ENCODE measurements at places on chromosomes 4 and X.

GRCh38 chr4:34181891-34182290, 2062.4 kb downstream of the ARAP2 start:
- DNase-seq: no peak

- DNase-seq: no peak
Observed at GRCh38 chr4:181690498-181690897, 552.7 kb upstream of the TENM3 start.

GRCh38 chr4:4267981-4268380, 20.0 kb upstream of the TMEM128 start:
- DNase-seq: no peak

DNA sequence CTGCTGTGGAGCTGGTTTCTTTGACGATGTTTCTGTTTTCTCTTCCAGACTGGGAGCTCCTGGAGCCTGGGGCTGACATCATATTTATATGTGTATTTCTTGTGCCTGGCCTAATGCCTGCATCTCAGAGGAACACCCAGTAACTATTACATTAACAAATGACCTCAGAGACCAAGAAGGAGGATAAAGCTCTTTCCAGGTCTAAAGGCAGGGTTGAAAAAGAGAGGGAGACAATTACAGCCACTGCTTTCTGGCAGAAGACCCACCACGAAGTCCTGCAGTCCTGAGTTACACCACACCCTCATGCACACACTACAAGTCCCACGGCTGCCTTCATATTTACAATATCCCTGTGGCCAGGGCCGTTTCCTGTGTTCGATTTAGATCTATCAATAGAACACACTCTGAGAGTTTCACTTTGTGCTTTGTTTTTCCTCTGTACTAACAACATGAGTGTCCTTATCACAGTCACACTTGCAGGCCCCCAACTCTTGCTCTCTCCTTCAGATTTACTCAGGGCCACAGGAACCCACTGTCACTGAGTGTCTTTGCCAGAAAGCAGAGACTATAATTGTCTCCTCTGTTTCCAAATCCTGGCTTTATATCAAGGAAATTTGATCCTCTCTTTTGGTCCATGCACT, 535.5 kb downstream of the MID1IP1 start:
- no peak for DNase-seq

DNA sequence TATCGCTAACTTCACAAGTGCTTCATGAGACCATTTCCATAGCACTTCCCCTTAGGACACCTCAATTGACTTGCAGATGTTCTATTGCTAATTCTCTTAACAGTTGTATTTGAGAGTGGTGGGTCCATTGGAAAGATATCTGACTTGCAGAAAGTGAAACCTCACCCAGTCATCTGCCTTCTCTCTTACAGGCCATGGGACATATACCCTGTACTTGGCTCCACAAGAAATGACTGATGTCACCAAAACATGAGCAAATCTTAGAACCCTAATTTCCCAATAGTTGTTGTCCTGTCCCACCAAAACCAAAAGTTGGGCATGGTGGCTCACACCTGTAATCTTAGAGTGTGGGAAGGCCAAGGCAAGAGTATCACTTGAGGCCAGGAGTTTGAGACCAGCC, 101.9 kb upstream of the MAML3 start:
- DNase-seq: no peak

- DNase-seq: no peak
Observed at GRCh38 chrX:150143721-150144440, 205.6 kb upstream of the EOLA2 start.

DNA sequence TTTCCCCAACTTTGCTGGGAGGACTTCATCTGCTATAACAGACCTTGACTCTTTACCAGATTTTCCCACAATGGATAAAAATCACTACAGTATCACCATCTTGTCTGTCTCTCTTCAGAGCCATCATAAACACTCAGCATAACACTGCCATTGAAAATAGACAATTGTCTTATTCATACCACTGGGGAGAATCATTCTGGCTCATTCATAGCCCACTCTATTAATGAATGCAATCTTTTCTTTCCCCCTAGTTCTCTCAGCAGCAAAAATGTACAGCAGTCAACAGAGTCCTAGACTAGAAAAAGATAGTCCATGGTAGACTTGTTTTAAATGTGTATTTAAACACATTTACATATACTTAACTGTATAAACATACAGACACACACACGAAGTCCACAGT, 19.2 kb downstream of the SLC9A7 start:
- DNase-seq: no peak

DNA sequence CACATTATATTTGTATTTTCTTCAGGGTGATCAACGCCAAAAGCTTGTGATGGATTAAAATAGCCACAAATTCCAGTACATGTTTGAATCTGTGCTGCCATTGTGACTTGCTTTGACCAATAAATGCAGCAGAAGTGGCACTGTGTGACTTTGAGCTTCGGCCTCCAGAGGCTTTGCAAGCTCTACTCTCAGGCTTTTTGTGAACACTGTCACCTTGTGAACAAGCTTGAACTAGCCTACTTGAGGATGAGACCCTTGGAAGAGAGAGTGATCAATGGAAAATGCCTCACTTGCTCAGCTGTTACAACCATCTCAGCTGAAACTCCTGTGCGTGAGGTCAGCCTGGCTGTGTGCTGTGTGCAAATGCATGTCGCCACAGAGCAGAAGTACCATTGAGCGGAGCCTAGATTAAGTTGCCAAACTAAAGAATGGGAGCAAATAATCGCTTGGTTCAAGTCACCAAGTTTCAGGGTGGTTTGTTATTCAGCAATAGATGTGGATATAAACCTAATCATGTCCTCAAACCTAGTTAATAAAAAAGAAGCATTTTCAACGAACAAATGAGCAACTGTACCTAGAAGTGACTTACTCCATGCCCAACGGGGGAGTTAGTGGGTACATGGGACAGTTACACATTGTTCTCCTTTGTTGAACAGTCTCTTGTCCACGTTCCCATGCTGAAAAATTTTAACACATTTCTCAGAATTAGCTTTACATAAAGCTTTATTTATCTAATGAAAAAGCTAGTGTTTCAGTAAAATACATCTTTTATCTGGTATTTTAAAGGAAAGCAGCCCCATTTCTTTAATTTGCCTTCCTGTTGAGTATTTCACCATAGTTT, 23.5 kb downstream of the NOA1 start:
- no peak for DNase-seq
